ENCODE measurements at places on chromosomes 1 and 21.

- no peak for DNase-seq
Measured at GRCh38 chr1:54980528-54981241, at the start of gene TMEM61. Gene TMEM61, plus strand, starts transcription at chr1:54980628. Its CDS starts 438 bp downstream, at chr1:54981066.

GRCh38 chr1:217981430-217981829, 303.7 kb upstream of the RRP15 start:
- DNase-seq = no peak

DNA sequence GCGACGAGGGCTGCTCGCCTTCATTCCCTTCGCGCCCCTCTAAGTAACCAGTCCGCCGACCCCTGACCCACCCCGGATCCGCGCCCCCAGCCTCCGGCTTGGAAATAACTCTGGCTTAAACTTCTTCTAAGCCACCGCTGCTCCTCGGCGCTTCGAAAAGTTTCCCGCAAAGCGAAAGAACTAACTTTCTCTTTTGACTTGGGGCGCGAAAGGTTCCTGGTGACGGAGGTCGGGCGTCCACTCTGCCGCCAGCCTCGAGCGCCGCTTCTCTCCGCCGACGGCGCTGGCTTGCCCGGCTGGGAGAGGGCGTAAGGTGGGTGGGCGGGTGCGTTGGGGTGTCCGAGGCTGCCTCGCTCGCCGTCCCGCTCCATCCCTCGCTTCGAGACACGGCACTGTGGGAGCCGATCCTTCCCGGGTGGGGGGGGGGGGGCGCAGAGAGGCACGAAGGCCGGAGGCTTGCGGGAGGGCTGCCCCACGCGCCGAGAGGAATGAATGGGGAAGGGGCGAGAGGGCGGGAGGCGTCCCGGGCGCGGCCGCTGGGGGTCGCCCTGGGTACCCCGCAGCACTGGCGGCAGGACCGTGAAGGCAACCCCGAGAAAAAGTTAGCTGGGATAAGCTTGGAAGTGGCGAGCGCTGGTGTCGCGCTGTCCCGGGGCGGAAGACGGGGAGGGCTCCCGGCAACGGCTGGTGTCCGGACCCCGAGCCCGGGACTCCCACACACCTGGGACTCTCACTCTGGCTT, 569 bp downstream of the ATF3 start:
- peak; percentile 67 for DNase-seq

DNA sequence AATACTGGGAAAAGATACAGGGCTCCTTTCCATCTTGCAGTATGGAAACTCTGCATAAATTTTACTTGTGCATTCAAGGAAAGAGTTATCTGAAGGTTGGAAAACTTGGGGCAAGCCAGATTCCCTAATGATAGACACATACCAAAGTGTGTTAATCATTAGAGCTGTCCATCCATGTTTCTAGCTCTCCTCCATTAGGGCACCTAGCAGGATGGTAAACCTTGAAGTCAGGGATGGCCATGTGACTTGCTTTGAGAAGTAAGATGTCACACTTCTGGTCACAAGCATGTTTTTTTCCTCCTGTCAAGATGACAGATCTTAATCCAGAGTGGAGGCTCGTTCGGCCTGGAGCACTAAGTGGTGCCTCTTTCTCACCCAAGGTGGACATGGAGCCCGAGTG, 241.9 kb upstream of the RUNX1 start:
- no peak for DNase-seq
